ENCODE measurements at places on chromosomes 12 and 14.
A peak's percentile ranks its signal among the peaks of the same experiment; 100 is the strongest.

- no peak for DNase-seq
Measured at GRCh38 chr14:104446611-104447010, 133.0 kb upstream of the C14orf180 start.

- peak; percentile 31 for DNase-seq
Measured at GRCh38 chr12:110431957-110432587, 18.1 kb downstream of the ARPC3 start.

DNA sequence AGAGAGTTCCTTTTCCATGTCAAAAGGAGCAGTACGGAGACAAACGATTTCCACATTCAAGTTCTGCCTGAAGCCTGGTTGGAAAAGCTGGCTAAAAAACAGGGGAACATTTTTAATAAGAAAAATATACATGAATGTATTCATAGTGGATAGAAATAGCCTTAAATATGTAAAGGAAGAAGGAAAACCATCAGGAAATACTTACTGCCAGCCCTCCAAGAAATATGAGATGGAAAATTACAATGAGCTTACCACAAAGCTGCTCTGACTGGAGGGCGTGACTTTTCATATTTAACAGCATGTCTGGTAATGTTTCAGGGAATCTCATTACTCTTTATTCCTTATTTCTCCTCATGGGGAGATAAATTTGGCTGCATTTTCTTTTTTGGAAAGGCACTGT, 75.9 kb upstream of the ZDHHC17 start:
- DNase-seq: no peak

DNA sequence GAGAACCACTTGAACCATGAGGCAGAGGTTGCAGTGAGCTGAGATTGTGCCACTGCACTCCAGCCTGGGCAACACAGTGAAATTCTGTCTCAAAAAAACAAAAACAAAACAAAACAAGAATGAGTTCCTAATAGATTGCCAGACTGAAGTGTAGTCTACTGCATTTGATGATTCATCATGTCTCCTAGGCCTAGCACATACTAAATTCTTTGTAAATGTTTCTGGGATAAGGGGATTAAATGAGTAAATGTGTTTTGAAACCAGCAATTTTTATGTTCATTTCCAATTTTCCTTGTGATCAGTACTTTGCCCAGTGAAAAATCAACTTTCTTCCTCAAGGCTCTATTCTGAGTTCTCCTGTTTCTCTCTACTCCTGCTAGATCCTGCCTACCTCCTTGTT, 2.9 kb upstream of the DYRK2 start:
- no peak for DNase-seq

DNA sequence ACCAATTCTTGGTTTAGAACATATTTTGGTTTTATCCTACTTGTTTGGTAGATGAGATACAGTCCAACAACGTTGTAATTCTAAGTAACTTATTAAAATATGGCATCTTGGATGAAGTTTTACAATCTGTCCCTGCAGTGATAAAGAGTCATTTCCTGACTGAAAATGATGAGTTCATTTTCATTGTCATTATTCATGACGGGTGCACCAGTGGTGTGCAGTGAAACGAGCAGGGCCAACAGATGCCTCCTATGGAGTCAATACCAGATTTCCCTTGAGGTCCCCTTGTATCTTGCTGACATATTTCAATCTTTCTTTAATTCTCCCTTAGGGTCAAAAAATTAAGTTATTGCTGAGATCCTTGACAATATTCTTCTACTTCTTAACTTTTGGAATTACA, 438.5 kb downstream of the LRIG3 start:
- DNase-seq: no peak

DNA sequence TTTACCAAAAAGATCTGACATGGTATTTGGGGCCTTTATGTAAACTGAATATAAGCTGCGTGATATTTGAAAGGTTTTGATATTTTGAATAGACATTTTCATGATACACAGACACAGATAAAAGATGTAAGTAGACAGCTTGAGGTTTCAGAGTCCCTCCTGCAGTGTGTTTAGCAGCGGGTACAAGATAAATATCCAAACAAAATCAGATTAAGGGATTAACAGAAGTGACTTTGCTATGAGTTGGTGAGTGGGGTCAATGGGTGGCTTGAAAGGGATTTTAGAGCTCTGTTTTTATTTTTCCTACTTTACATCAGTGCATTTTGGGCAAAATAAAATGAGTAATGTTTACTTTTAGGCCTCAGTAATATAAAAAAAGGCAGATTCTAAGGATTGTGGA, 84.1 kb downstream of the IGF1 start:
- DNase-seq: no peak

GRCh38 chr12:109983432-109984142, 12.6 kb downstream of the GIT2 start:
- no peak for DNase-seq
